ENCODE measurements at places on chromosomes 1 and 21.

DNA sequence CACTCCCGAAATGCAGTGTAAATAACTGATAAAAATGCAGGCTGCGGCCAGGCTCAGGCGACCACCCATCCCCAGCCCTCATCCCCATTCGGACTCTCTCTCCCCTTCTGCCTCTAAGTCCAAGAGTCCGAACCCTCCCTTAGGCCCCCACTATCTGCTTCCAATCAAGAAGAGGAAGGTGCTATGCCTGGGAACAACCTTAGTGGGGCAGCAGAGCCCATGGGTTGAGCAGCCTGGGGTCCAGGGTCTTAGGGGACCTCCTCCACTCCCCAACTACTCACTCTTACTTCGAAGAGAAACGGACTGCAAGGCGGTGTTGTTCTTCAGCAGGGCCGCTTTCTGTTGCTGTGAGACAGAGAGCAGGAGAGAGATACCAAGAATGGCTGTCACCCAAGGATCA, 12.2 kb downstream of the ARHGEF2 start:
- DNase-seq, result no peak

DNA sequence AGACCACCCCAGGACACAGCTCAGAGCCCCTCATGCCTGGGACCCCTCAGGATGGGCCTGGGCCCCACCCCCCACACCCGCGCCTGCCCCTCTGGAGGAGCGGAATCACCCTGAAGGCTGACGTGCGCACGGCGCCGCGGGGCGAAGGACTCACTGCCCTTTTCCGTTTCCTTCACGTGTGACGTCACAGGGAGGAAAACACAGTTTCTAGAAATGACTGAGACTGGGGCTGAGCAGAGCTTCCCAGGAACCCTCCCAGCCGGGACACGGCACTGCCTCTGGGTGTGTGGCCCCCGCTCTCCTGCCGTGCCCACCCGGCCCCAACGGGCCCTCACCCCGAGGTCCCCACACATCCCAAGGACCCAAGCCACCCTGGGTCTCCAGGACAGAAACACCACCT, 5.4 kb upstream of the TNFRSF4 start:
- DNase-seq, result no peak

- DNase-seq, result no peak
Measured at GRCh38 chr1:78911956-78912880, 94.3 kb downstream of the ADGRL4 start.

DNA sequence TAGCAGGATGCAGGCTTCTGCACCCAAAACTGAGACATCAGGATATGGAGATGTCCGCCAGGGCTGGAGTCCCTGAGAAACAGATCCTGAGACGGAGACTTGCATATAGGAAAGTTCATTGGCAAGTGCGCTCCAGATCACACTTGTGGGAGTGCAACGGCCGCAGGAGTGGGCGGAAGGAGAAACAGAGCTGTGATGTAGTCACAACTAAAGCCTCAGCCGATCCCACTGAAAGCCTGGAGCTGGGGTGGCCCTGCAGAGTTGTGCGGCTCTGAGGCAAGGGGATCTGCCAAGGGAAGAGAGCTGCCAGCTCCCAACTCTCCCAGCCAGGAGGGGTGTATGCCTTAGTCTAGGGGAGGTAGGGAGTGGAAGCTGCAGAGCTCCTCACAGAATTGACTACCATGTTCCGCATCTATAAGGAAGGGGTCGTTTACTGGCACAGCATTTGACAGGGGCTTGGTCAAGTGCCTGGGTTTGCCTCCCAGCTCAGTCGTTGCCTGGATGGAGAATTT, 42.1 kb upstream of the PLA2G2C start:
- DNase-seq, result no peak

- no peak for DNase-seq
Measured at GRCh38 chr1:46638921-46639320, 22.3 kb upstream of the MOB3C start.

DNA sequence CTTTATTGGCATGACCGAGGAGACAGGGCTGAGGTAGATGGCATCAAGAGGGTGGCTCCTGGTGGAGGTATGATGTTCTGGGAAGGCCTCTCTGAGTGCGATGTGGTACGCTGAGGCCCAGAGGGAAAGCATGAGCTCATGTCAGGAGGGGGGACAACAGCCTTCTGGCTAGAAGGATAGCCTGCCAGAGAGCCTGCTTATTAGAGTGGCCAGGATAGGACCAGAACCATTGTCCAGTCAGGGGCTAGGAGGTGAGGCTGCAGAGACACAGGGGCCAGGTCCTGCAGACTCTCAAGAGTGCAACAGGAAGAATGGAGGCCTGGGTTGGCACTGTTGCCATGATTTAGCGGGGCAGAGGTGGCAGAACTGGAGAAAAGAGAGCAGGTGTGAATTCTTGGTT, 7.3 kb downstream of the ADARB1 start:
- no peak for DNase-seq

GRCh38 chr1:211359876-211360275, 33.2 kb downstream of the TRAF5 start:
- DNase-seq, result no peak

GRCh38 chr21:42025376-42026081, 15.4 kb upstream of the ZBTB21 start:
- DNase-seq, result no peak

- no peak for DNase-seq
Measured at GRCh38 chr1:175274368-175274767, 81.8 kb upstream of the KIAA0040 start.

DNA sequence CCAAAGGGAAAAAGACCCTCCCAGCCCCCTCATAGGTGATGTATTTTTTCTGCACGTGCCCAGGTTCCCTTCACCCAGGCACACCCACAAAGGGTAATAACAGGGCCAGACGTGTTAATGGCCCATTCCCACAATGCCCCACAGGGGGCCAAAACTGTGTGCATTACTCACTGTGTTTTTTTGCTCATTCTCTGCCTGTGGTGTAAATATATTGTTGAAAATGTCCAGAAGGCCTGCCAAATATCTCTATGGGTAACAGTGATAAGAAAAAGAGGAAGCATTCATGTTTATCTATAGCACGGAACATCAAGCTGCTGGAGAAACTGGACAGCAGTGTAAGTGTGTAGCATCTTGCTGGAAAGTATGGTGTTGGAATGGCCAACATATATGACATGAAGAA, 21.9 kb downstream of the RHEX start:
- DNase-seq, result no peak

DNA sequence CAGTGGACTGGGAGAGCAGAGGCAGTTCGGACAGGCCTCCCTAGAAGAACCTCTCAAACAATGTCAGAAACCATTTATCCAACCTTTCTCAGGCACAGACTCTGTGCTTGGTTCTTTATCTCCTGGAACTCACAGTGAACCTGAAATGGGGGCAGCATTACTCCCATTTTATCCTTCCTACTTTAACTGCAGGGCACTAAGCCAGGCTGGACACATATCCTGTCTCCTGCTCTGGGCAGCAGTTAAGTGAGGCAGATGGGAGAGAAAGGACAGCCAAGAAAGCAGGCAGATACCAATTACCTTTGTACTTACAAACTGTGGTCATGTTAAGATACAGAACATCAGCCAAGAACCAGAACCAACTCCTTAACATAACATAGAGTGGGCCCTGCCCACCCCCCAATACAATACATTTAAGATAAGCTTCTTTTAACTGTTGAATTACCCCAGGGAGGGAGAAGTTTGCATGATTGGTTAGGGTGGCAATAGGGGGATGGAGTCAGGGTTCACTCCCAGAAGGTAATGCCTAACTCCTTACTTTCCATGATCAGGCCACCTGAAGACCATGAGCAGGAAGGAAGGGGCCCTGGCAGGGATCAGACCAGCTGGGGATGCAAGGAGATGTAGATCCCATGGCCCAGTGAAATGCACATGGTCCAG, 10.9 kb downstream of the KDF1 start:
- no peak for DNase-seq

DNA sequence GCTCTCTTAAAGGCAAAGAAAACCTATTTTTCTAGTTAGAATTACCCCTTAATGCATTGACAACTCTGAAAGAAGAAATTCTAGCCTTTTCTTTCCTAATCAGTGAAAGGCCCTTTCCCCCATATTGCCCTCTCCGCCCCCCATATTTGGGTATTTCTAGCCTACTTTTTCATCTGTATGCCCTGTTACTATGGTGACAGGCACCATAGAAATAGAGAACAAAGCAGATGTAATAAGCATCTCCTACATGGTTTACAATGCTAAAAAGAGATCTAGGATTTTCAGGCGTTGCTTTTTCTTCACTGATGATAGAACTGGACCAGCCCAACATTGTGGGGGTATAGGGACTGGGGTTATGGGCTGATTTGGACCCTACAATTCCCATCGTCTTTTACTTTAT, 14.5 kb downstream of the LRRC8B start:
- DNase-seq, result no peak

DNA sequence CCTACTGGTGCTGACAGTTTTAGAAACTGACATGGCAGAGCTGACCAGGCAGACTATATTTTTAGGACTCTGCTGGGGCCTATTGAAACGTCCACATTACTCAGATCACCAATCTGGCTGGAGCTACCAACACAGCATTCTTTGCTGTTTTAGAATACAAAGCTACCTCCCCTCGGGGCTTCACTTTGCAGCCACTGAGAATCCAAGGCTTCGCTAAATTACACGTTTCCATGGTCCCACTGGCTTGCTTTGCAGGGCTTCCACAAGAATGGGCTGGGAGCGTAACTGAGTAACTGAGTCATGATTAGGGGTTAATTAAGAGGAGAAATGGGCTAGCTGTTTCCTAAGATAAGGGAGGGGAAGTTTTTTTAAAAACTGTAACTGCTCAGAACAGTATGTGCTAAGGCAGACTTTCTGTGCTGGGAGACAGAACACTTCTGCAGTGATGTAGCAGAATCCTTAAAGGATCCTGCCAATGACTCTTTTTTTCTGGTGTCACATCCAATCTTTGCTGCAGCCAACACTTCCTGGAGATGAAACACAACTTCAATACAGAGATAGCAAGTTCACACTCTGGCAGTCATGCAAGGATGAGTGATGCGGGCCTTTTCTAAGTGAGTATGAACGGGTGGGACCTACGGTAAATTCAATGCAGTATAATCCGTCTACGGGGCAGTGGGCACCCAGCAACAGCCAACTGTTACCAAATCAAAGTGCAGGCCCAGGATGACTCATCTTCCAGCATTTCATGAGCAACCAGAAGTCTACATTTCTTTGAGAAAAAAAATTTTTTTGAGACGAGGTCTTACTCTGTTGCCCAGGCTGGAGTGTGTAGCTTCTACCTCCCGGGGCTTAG, 21.5 kb downstream of the NDUFS5 start:
- DNase-seq, result no peak

- DNase-seq, result no peak
Measured at GRCh38 chr1:228500143-228500734, 13.1 kb downstream of the RNF187 start.

GRCh38 chr1:172818841-172819527, 160.1 kb downstream of the FASLG start:
- peak; percentile 58 for DNase-seq

- no peak for DNase-seq
Measured at GRCh38 chr1:77057994-77058585, 161.1 kb downstream of the PIGK start.

- no peak for DNase-seq
Measured at GRCh38 chr1:234324821-234325220, 48.4 kb upstream of the COA6 start.

DNA sequence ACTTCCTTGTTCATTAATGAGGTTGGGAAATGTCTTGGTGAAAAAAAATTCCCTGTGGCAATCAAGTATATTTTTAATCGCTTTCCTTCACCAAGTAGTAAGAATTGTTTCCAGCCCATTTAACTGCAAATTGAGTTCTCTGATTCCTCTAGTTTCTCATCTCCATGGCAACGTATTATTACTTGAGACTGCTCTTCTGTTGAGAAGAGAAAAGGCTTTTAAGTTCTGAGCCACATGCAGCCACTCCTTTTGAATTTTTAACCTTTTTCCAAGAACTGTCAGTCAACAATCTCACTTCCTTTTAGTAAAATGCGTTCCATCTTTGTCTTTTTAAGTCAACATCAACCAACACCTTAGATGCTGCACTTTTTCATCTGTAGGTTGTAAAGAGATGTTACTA, 75.7 kb upstream of the KIAA1614 start:
- DNase-seq, result no peak

- DNase-seq, result no peak
Measured at GRCh38 chr1:50974618-50974935, 4.5 kb downstream of the CDKN2C start.

DNA sequence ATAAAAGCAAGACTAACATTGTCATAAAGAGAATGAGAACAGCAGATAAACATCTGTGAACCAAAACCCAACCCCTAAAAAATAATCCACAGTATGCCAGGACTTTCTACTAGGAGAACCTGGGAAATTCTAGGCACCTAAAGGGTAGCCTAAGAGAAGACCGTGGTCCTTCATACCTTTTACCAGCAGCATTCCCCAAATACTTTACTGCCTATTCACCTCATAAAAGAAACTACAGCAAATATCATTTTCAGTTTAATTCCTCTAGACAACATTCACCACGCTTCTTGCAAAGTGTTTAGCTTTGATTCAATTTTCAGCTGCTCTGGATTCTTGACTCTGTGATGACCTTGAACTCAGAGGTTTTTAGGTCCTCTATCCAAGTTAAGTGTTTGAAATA, 1180.7 kb upstream of the B3GALT2 start:
- DNase-seq, result no peak

DNA sequence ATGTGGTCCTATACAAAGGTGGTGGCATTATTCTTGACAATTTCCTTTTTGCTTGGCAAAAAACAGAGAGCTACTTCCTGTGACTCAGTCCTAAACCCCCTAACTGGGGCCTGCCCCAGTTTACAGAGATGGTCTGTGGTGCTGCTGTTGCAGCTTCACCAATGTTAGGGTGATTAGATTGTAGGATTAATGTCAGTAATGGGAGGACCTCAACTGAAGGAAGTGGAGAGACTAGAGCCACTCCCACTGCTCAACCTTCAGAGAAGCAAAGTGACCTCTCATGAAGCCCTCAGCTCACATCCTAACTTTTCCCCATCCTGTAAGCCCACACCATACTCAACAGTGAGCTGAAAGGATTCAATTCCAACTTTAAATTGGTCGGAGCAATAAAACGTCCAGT, 3.6 kb downstream of the S100A6 start:
- no peak for DNase-seq

DNA sequence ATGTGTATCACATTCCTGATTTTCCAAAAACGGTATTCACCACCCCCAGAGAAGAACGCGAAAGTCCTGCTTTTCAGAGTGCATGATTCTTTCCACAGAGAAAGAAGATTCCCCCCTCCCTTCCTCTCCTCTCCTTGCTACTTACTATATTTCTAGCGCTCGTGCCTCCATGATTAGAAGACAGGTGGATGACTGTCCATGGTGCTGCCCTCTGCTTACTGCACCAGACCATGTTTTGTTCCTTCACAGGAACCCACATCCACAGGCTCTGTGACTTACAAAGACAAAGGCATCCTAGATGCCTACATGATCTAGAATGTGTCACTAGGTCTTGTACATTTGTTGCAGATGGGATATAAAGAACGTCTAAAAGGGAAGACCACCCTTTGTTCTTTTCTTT, 49.1 kb upstream of the ZNF648 start:
- no peak for DNase-seq

- DNase-seq, result no peak
Measured at GRCh38 chr1:231682779-231683178, 56.2 kb downstream of the DISC1 start.

- DNase-seq, result no peak
Measured at GRCh38 chr1:234735916-234736315, 125.9 kb upstream of the IRF2BP2 start.
